ENCODE measurements at places on chromosomes 6 and 20.
A peak's percentile ranks its signal among the peaks of the same experiment; 100 is the strongest.

DNA sequence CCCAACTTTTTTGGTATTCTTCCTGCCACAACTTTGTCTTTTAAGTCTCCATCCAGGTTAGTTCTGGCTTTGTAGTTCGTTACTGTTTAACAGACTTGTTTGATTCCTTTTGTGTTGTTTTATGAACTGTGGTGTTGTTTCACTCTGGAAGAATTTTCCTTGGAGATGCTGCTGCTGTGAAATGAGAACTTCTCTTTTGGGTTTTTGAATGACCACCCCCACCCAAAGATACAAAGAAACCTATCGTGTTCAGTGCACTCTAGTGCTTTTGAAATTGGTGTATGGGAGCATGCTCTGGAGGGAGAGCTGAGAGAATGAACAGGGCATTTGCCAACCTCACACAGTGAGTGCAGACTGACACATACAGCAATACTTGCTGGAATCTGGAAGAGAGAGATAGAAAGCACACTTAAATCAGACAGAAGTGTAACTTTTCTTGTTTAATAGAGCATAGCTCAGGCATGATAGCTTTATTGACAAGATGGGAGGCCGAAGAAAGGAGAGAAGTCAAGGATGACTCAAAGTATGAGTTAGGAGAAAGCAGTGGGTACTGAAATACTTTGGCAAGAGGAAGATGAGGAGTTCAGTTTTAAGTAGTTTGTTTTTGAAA lies 293.1 kb downstream of the SOX4 start:
- H3K4me3 ChIP-seq: no peak overlapping the region
- no peaks in the 10 kb centered on the region for H3K27me3 ChIP-seq
- no peaks in the 10 kb centered on the region for H3K36me3 ChIP-seq
- H3K27ac ChIP-seq: peak overlapping the region; percentile 92

GRCh38 chr6:85544776-85545175 lies 48.9 kb downstream of the SNX14 start:
- no peak overlapping the region for H3K4me3 ChIP-seq
- H3K36me3 ChIP-seq: no peaks in the 10 kb centered on the region
- no peaks in the 10 kb centered on the region for H3K4me1 ChIP-seq
- no peak for DNase-seq
- no peaks in the 10 kb centered on the region for H3K27me3 ChIP-seq

DNA sequence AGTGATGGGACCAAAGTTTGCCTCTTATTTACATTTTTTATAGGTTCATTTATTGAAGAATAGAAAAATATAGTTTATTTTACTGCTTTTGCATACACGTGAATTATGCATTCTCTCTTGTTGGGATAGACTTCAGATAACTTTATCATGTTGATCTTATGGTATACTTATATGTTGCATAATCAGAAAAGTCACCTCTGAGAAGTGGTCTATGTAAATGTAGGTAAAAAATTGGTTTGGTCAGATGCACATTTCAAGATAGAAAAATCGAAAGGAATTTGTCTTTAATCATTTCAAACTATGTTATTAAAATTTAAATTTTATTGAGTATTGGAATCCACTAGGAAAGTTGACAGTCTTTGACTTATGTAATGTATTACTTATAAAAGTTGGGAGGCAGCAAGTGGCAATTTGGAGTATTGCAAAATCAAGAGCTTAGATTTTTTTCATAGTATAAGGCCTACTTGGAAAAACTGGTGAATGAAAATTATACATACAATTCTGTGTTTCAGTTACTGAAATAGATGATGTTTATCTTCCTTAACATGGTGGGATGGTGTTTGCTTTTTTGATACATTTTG lies 2.4 kb downstream of the PHF3 start:
- no peaks in the 10 kb centered on the region for H3K27me3 ChIP-seq
- no peak overlapping the region for H3K27ac ChIP-seq

DNA sequence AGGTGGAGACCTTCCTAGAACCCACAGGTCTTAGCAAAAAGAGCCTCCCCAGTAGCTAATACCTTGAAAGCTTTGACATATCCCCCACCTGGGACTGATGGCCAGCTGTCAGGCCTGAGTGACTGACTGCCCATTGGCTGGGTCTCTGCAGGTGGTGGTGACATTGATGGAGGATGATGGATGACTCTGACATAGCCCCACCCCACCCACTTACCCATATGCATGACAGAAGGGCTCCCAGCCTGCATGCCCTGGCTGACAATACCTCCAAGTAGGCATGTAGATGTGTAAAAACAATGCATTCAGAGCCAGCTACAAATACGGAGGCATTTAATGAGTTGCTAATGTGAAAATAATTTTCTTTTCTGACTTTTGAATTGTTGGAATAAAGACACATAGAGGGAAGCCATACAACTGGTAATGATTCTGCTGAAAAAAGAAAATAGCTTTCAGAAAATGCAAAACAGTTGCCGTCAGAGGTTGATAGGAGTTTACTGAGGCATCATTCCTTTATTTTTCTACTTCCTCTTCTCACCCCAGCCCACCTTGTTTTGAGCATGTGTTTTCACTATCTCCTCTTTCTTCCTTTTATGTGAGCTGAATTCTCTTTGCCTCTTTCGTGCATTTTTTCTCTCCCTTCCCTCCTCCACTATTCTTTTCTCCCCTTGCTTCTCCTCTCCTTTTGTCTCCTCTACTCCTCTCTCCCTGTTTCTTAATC lies 70.6 kb downstream of the OLIG3 start:
- no peak overlapping the region for H3K4me3 ChIP-seq
- H3K4me1 ChIP-seq: no peaks in the 10 kb centered on the region
- no peaks in the 10 kb centered on the region for H3K36me3 ChIP-seq
- H3K27me3 ChIP-seq: peaks cover 2% of the 10 kb centered on the region
- H3K27ac ChIP-seq: no peak overlapping the region
- no peak for DNase-seq

DNA sequence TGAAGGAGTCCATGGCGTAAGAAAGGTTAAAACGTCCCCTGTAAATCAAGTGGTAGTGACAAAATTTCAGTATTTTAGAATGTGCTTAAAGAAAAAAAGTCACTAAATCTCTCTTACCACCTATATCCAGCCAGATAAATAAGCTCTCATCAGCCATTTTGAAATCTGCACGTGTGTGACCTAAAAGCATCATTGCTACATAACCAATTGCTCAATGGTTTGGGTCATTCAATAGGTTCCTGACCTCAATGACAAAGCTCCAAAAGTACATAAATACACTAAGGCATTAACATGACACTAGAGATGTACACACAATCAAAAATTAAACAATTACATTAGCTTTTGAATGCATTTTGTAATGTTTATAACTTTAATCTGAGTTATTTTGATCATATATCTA lies 272.4 kb downstream of the GMDS start:
- no peak for DNase-seq
- H3K36me3 ChIP-seq: no peaks in the 10 kb centered on the region
- H3K27ac ChIP-seq: no peak overlapping the region
- H3K4me3 ChIP-seq: no peak overlapping the region

- no peaks in the 10 kb centered on the region for H3K36me3 ChIP-seq
- DNase-seq: peak; percentile 93
- no peaks in the 10 kb centered on the region for H3K4me1 ChIP-seq
- peak overlapping the region; percentile 68 for H3K4me3 ChIP-seq
- peak overlapping the region; percentile 72 for H3K27ac ChIP-seq
- H3K27me3 ChIP-seq: no peaks in the 10 kb centered on the region
Measured at GRCh38 chr6:157322792-157323254, 496 bp downstream of the TMEM242 start.

GRCh38 chr6:134122775-134123174 lies 70.4 kb upstream of the SLC2A12 start:
- H3K27me3 ChIP-seq: no peaks in the 10 kb centered on the region
- H3K27ac ChIP-seq: no peak overlapping the region
- no peaks in the 10 kb centered on the region for H3K4me1 ChIP-seq
- DNase-seq: no peak

DNA sequence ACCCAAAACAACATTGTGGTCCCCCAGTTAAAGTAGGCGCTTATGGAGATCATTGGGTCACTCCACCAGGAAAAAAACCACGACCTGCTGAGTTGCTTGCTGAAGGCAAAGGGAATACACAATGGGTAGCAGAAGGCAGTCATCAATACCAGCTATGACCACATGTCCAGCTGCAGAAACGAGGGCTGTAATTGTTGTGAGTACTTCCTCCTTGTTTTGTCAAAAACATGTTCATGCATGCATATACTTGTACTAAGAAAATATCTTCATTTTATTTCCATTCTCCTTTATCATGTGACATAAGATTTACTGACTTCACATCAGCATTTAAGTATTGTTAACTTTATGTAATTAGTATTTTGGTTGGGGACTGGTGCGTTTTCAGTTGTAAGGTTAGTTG lies 16.9 kb downstream of the SERINC1 start:
- H3K27ac ChIP-seq: no peak overlapping the region
- H3K36me3 ChIP-seq: peaks cover 5% of the 10 kb centered on the region
- no peak for DNase-seq
- no peaks in the 10 kb centered on the region for H3K27me3 ChIP-seq
- no peaks in the 10 kb centered on the region for H3K4me1 ChIP-seq
- H3K4me3 ChIP-seq: no peak overlapping the region

DNA sequence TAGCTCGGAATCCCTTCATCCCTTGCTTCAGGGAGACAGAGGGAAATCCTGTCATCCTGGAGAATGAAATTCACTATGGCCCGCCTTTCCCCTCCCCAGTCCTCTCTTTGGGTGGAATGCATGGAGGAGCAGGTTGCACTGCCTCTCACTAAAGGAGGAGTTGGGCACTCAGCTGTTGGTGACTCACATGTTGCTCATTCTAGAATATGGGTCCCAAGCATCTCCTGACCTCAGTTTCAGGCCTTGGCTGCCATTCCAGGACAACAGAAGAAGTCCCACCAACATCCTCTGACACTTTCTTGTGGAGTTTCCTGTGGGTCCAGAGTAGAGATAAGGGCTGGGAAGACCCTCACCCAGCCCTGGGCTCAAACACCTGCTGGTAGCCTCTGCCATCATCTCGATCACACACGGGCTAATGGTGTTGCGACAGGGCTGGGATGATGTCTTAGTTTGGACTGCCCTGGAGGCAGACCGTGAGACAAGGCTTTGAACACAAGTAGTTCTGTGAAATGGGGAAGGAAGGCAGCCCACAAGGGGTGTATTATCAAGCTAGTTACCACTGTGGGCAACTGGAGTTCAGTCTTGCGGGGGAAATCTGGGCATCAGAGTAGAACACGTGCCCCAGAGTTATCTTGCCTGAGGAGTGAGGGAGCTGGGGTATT lies 52.4 kb upstream of the RNF24 start:
- no peak for DNase-seq
- no peak overlapping the region for H3K4me3 ChIP-seq
- H3K36me3 ChIP-seq: no peaks in the 10 kb centered on the region

DNA sequence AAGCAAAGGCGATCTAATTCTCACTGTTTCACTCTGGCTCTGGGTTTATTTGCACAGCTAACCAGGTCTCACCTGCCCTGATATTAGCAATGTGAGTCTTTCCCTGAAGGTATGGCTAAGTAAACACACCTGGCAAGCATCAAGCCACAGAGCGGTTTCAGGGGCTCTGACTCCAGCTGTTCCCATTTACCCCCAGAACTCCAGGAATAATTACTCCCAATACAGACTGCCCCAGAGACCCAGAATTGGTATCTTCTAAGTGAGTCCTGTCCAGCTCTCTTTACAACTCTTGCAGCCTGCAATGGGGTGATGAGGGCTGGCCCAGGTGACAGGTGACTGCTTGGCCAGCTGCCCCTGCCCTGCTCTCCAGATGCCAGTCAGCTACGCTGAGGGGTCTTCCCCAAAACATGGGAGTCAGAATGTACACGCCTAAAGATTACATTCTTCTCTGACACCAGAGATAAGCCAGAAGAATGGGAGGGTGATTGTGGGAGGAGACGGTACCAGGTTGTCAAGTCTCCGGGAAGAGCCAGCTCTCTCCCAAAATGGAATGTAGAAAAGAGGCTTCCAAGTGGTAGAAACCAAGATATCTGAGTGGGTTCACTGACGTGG lies 4.9 kb upstream of the LRRN4 start:
- no peaks in the 10 kb centered on the region for H3K4me1 ChIP-seq
- H3K27me3 ChIP-seq: no peaks in the 10 kb centered on the region
- no peak overlapping the region for H3K4me3 ChIP-seq
- no peak overlapping the region for H3K27ac ChIP-seq

DNA sequence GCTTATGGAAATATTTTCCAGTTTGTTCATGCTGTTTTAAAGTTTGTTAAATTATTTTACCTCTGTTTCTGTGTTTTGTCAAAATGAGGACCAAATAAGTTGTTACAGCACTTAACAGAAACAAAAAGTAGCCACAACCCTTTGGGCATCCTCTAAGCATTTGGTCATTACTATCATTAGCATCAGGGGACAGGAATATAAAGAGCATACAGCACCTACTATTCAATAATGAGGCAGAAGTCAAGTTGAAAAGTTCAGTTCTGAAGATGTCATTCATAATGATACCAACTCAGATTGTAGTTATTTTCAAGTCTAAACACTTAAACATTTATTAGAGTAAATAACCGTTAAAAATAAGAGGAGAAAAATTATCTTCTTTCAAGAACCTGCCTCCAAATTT lies 862.3 kb upstream of the FLRT3 start:
- no peak overlapping the region for H3K27ac ChIP-seq
- H3K4me3 ChIP-seq: no peak overlapping the region
- no peaks in the 10 kb centered on the region for H3K4me1 ChIP-seq
- H3K36me3 ChIP-seq: no peaks in the 10 kb centered on the region

- peaks cover 5% of the 10 kb centered on the region for H3K4me1 ChIP-seq
- no peak overlapping the region for H3K4me3 ChIP-seq
- peaks cover 2% of the 10 kb centered on the region for H3K36me3 ChIP-seq
- H3K27me3 ChIP-seq: no peaks in the 10 kb centered on the region
Measured at GRCh38 chr6:84065693-84066290, 32.2 kb downstream of the MRAP2 start.

DNA sequence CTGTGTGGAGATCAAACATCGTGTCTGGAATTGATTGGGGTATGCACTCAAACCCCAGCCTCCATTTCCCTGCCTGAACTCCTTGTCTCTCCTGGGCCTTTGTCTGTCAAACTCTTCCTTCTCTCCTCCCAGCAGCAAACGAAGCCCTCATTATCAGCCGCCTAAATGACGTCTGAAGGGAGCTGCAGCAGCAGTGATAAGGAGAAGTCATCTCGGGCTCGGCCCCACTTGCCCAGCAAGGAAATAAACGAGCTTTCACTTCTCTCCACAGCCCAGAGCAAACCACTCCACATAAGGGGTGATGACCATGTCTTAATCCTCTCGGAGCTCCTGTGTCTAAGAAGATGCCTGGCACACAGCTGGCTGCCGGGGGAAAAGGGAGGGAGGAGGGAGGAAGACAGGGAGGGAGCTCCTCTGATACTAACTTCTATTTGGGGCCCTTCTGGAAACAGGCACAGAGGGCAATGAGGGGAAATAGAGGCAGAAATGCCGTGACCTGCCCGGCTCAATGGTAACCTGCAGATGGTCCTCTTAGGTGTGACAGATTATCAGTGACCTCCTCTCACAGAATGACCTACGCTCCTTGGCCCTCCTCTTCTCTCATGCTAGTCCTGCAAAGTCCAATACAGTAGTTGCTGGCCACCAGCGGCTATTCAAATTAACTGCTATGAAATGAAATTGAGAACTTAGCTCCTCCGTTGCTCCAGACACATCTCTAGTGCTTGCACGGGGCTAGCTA lies 100.4 kb downstream of the PXDC1 start:
- no peaks in the 10 kb centered on the region for H3K4me1 ChIP-seq
- H3K27ac ChIP-seq: no peak overlapping the region
- DNase-seq: no peak
